AG04450 (cell line): ENCODE measurements at places on chromosomes 3 and 15. TPM values are rescaled to one million over a fixed set of nuclear protein-coding genes. Genes with fewer than 3 reads are reported as not detected.

The LIPH gene
- 0.02 and 0.06 TPM in 2 replicates for polyA plus RNA-seq

The ADIPOQ gene
- not detected in 2 replicates for polyA plus RNA-seq

The LRTM1 gene
- polyA plus RNA-seq = not detected in 2 replicates

The POLR2M gene
- polyA plus RNA-seq = 67.3 and 72.6 TPM in 2 replicates

The CLDN18 gene
- not detected in 2 replicates for polyA plus RNA-seq

The ZNF501 gene
- 3.9 and 4.3 TPM in 2 replicates for polyA plus RNA-seq

The PDZRN3 gene
- polyA plus RNA-seq = 14.7 and 22.7 TPM in 2 replicates
